CD4-positive, alpha-beta T cell treated with Interleukin-4 for 4 hours (primary cell): ENCODE measurements at places on chromosomes 3 and 15.

- no peak for DNase-seq
Measured at GRCh38 chr3:134362670-134363380, 11.4 kb downstream of the AMOTL2 start.

DNA sequence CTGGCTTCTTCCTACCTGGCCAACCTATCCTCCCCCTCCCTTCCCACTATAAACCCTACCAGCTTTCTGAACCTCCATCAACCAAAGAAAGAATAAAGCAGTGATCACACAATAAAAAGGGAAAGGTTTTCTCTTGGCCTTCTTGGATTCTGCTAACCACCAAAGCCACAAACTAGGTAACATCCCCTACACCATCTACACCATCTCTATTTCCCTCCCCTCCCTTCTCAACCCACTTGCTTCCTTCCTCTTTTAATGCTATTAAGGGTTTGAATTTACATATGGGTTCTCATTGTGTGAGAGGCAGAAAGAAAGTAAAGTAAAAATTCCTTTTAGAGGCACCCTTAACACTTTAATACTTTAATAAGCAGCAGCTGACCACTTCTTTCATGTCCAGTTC is 25.8 kb upstream of the RSL24D1 start:
- peak; percentile 35 for DNase-seq

DNA sequence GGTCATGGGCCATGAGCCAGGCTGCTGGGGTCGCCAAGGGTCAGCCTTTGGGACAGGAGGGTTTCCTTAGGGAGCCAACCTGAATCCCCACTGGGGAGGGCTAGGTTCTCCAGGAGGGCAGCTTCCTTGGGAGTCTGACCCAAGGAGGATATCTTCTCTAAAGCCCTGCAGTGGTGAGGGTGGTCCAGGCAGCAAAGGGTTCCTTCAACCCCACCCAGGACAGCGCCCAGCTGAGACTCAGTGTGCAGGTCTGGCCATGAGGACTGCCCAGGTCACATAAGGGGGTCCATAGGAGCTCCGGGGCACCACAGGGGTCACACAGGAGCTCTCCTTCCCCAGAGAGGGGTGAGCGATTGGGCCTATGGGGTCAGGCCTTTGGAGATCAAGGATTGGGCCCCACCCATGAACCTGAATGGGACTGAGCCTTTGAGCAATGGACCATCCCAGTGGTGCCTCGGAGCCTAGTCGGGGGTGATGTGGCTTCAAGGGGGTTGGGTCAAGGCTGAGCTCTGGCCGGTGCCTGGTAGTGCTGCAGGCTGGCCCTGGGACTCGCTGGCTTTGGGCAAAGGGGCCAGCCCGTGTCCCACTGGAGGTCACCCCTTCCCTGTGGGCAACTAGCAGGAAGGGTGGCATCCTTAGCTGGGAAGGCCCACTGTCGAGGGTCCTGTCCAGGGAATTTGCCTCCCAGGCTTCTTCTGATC is 216.5 kb downstream of the SNRPN start:
- DNase-seq = no peak

DNA sequence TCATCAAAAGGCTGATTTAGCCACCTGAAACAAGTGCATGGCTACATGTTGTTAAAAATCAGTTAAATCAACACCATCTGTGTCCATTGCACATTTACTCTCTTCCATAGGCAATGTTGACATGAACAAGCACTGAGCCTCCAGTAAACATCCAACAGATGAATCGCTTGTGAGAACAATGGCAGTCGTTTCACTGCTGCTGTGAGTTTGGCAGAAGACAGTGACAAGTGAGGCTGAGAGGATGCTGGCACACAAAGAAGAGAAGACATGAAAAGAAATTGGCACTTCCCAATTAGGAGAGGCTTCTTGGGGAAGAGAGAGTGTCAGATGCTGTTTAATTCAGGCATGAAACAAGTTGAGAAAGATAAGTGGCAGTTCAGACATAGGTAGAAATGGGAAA is 227.4 kb upstream of the STT3B start:
- no peak for DNase-seq

- no peak for DNase-seq
Measured at GRCh38 chr3:186525369-186526255, 18.6 kb downstream of the CRYGS start.

- no peak for DNase-seq
Measured at GRCh38 chr3:133412183-133413132, 12.6 kb downstream of the BFSP2 start.

GRCh38 chr3:87436781-87437543 is 160.6 kb upstream of the POU1F1 start:
- no peak for DNase-seq

DNA sequence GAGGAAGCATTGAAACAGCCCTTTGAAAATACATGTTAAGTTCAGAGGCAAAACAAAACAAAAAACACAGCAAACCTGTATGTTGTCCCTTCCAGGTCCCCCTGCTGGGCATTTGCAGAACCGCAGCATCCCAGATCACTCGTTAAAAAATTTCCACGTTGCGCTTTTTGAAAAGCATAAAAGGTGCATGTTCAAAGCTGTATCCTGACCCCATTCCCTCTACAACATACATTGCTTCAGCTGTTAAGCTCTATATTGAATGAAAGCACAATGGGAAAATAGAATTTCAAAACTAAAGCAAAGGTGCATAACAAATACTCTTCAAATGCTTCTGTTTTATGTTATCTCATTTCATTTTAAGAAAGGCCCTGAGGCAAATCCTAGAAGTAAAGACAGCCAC is 328.3 kb downstream of the THSD4 start:
- peak; percentile 21 for DNase-seq

- peak; percentile 15 for DNase-seq
Measured at GRCh38 chr3:52055537-52056351, 627 bp downstream of the DUSP7 start.

GRCh38 chr3:115833074-115833473 is 209.8 kb downstream of the GAP43 start:
- no peak for DNase-seq

DNA sequence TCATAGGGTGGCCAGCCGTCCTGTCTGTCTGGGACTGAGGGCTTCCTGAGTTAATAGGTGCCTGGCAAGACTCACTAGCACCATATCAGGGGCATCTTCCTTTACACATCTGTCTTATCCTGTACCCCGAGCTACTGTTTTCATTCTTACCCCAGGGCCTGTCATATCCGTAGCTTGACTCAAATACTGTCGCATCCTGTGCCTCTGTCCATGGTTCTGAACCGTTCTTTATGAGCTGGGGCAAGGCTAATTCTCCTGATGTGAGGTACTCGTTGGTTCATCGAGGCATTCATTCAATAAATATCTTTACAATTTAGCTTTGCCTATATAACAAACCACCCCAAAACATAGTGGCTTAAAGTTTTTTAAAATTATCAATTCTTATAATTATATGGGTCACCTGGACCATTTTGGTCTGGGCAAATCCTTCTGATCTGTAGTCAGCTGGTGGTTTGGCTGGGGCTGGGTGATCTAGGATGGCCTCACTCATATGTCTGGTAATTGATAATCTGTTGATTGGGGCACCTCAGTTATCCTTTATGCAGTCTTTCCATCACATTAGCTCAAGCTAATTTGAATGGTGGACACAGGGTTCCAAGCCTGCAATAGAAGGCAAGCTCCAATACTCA is 121.2 kb downstream of the TLE3 start:
- DNase-seq = peak; percentile 17

DNA sequence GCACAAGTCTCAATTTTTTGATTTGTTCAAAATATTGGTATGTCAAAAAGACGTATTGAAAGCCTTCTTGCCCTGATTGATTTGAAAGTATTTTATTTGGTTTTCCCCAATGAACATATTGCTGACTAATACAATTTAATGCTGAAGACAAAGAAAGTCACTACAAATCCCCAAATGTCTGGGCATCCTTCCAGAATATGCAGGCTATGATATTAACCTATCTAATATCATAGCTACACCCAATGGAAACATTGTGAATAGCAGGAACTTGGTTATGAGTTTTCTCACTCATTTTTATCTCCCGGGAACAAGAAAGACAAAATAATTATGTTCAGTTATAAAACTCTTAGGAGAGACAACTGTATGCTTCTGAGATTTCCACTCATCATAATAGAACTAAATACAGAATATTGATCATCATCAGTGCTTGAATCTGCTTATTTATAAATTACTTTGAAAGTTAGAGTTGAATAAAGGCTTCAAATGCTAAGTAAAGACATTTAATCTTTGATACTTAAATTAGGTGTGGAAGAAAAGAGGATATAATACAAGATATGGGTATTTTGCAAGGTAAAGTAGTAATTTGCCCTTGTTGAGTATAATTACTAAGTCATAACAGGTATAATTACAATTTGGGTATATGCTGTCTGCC is 483.9 kb downstream of the RBMS3 start:
- DNase-seq = no peak
